ENCODE measurements at places on chromosomes 7 and 10.

- no peak for DNase-seq
These were observed 46.2 kb upstream of the DLX6 start for GRCh38 chr7:96959135-96959534.

DNA sequence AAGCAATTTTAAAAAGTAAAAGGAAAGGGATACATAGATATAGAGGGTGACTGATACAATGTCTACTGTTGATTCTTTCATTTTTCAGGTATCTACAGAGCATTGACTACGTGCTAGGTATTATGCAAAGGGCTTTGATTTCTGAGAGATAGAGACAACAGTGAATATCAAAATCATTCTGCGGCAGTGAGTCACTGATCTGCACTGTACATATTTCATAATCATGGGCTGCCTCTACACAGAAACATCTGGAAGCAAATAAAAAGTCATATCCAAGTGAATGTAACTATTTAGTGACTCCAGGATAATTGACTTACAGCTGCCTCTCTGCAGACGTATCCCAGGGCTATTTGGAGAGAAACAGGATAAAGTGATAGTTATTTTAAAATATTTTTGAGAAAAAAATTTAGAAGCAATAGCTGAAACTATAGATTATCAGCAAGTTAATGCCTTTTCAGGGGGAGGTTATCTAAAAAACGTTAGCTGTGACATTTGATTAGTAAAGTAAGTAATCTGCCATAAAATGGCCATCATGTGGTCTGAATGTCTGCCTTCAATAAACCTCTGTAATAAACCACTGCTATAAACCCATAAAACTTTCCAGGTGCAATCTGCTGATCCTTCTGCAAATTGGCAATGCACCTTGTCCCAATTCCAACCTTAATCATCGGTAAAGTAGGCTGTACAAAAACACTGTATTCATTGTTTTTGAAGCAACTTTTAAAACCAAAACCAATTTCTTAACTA lies 43.7 kb downstream of the CPXM2 start:
- DNase-seq: no peak

- DNase-seq: no peak
These were observed 242.6 kb upstream of the HGF start for GRCh38 chr7:82012453-82012852.

DNA sequence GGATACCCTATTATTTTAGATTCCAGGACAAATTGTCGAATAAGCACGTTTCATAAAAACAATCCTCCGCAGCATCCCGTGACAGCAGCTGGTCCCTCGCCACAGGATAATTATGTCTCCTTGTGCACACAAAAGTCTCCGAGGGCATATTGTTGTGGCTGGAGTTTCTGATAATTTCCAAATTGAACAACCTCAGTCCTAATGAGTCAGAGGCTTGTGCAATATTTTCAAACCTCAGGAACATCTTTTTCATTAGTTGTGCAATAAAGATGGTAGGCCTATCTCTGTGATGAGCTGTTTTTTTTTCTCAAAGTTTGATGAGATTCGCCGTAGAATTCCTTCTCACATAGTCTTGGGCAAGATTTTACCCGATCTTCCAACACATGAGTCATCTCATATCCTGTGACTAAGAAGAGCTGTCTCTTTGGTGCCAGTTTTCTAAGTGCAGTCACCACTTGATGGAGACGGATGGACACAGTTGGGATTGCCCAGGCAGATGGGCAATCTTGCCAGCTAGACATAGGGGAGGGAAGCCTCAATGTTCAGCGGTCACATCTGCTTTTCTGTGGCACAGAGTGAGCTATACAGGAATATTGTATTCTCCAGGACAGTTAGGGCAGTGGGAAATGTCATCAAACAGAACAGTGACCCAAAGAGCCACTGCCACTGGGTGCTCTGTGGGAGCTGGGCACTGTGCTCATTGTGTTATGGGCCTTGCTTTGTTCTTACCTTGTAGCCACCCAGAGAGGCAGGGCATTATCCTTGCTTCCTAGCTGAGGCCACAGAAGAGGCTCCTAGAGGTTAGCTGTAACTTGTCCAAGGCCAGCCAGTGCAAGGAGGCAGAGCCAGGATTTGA lies 7.8 kb downstream of the HTRA1 start:
- no peak for DNase-seq

GRCh38 chr7:102208826-102209225 lies 77.8 kb upstream of the SH2B2 start:
- DNase-seq: no peak

DNA sequence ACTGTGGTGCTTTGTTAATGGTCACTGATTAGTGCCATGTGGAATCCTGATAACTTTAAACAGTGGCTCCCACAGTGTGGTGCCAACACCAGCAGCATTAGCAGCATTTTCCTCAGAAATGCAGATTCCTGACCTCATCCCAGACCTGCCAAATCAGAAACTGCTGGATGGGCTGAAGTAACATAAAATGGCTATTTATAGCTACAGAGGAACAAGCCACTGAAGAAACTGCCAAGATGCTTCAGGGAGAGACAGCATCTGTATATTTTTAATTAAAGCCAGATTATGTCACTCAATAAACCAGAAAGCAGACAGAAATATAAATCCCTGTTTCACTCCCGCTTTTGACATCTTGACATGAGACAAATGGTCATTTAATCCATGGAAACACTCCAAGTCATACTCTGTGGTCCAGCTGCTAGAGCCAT lies 178.5 kb downstream of the AMPH start:
- no peak for DNase-seq

DNA sequence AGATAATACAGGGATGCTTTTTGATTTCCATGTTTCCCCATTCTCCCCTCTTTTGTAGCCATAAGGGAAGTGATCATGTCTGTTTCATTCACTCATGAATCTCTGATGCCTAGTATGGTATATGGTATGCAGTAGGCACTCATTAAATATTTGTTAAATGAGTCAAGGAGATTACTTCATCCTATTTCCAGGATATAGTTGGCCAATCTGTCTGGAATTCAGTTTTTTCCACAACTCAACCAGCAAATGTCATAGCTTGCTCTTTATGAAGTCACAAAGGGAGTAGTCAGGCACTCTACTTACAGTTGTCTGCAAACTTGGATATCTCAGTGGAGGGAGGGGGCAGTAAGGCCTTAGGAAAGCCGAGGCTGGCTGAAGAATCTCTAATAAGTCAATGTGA lies 853.6 kb downstream of the LRMDA start:
- no peak for DNase-seq

DNA sequence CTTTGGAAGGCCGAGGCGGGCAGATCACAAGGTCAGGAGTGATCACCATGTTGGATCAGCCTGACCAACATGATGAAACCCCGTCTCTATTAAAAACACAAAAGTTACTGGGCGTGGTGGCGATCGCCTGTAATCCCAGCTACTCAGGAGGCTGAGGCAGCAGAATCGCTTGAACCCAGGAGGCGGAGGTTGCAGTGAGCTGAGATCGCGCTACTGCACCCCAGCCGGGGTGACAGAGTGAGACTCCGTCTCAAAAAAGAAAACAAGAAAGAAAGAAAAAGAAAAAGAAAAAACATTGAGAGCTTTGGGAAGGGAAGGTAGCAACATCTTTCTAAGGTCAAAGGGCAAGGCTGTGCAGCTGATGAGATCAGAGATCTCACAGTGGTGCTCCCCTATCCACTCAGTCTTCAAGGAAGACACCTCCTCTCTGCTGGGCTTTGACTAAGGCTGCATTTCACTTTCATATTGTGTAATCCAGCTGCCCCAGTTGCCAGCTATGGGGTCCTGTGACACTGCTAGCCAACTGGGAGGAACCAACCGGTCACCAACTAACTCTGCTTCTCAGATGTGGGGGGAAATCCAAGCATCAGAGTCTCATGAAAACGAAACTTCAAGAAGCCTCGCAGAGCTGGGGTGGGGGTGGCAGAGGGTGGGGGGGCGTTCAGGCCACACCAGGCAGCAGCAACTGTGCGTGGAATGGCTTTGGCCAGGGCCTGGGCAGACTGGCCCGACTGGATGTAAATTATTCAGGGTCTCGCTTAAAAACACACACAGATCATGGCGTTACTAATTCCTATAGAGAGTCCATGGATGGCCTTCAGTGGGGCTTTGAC lies 1.5 kb downstream of the IL15RA start:
- DNase-seq: no peak

GRCh38 chr10:6239213-6239991 lies 36.7 kb downstream of the PFKFB3 start:
- DNase-seq: peak; percentile 38

Data from stimulated activated CD8-positive, alpha-beta memory T cell treated with anti-CD3 and anti-CD28 coated beads, Interleukin-4, amount 100 ng/mL, for 1 hour (primary cell).